IMR-90 (cell line): ENCODE measurements at places on chromosomes 5 and 9.

GRCh38 chr5:112757468-112758208 is 20.0 kb downstream of the APC start:
- H3K4me3 ChIP-seq = no peak overlapping the region
- H3K27ac ChIP-seq = no peak overlapping the region
- H3K36me3 ChIP-seq = peaks cover 4% of the 10 kb centered on the region; the same call in 1 of the 2 replicates
- H3K4me1 ChIP-seq = no peaks in the 10 kb centered on the region
- DNase-seq = peak; percentile 68
- no peaks in the 10 kb centered on the region for H3K27me3 ChIP-seq

DNA sequence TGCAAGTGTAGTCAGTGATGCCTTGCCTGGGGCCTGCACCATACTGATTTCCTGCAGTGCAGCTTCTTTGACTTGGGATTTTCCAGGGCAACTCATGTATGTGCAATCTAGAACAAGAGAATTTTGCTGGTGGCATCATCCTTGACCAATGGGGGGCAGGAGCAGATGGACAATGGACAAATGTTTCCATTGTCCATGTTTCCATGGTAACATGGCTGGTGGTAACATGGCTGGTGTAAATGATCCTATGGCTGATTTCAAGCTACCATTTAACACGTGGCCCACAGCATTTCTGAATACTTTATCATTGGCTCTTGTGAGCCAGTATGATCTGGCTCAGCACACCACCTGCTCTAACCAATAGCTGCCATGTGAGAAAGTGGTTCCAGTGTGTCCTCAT is 130.1 kb upstream of the OSMR start:
- H3K4me1 ChIP-seq = peaks cover 6% of the 10 kb centered on the region
- H3K27me3 ChIP-seq = peaks cover 1% of the 10 kb centered on the region; the same call in 1 of the 2 replicates
- peak; percentile 2 for DNase-seq
- H3K36me3 ChIP-seq = no peaks in the 10 kb centered on the region
- H3K27ac ChIP-seq = no peak overlapping the region
- H3K4me3 ChIP-seq = no peak overlapping the region

GRCh38 chr9:100126423-100126822 is 27.4 kb downstream of the INVS start:
- peaks cover 3% of the 10 kb centered on the region; the same call in 1 of the 2 replicates for H3K4me1 ChIP-seq
- H3K36me3 ChIP-seq = 0 out of 2 replicates have a peak, but pooled peaks cover 2% of the 10 kb centered on the region
- no peak overlapping the region for H3K27ac ChIP-seq
- H3K27me3 ChIP-seq = no peaks in the 10 kb centered on the region

- H3K4me3 ChIP-seq = no peak overlapping the region
- H3K36me3 ChIP-seq = no peaks in the 10 kb centered on the region
- H3K27ac ChIP-seq = no peak overlapping the region
- H3K27me3 ChIP-seq = no peaks in the 10 kb centered on the region
- no peak for DNase-seq
These were observed 98.3 kb downstream of the UGCG start for GRCh38 chr9:111994831-111995458.
